ENCODE measurements at places on chromosomes 7 and 10. TPM values are rescaled to one million over a fixed set of nuclear protein-coding genes. Genes with fewer than 3 reads are reported as not detected.

GRCh38 chr10:14541379-14541778 lies 210.7 kb upstream of the FRMD4A start:
- no peak for DNase-seq

GRCh38 chr10:116810120-116810500 lies 39.2 kb upstream of the ENO4 start:
- no peak for DNase-seq

DNA sequence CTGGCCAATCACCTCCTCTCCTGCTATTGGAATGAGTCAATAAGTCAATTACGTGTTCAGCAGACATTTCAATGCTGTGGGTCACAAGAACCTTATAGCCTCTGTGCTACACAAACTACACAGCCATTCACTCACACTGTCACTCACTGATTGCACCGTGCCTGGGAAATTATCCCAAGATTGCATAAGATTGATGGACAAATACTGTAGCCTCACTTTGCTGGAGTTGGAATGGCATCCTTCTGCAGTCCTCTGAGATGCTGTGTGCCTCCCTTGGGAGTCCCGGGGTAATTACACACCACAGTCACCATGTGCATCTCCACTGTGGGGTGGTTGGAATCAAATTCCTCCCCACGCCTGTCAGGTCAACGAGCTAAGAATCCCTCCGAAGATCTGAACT lies 358.7 kb upstream of the MGMT start:
- DNase-seq = no peak

DNA sequence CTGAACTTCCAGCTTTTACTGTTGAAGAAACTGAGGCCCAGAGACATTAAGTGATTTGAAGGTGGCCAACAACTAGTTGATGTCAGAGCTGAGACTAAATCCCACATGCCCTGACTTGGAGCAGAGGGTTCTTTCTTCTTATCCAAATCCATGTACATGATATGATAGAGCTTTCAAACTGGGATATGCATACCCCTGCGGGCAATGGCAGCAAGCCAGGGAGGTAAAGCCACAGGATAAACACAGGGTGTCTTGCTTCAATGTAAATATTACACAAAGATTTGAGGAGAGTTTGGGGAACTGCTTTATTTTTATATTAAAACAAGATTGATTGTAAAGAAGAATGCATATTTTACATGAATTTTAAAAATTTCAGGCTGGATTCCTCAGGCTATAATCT lies 2.3 kb upstream of the LRRC72 start:
- DNase-seq = no peak

FOXL3 gene
- not detected for total RNA-seq

DNA sequence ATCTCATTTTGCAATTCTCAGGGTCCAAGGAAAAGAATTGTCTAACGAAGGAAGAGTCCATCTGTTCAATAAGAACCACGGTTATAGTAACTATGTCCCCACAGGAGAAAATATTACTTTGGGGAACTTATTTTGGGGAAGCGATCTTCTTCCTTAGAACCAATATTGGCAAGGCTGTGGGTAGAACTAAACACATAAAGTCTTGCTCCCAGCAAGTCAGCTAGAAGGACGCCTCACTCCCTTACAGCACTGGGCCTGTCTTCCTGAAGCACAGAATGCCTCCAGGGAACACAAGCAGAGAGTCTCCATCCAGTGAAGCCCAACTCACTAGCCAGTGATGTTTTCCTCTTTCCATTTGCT lies 30.2 kb downstream of the C10orf71 start:
- DNase-seq = no peak

DNA sequence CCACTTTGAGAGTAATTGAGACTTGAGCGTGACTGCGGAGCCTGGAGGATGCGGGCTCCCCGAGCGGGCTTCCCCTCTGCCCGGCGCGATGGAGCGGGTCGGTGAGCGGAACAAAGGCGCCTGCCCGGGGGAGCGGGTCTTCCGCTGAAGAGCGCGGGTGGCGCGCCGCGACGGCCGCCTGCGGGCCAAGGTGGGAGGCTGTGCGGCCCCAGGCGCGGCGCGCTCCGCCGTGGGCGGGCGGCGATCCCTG lies at the start of gene GALNT17:
Gene GALNT17 (plus strand): TSS at position 18 of the 250 bp plus-strand sequence.
- no peak for DNase-seq

CUZD1 gene
- total RNA-seq = 1.0 TPM

- DNase-seq = no peak
Observed at GRCh38 chr7:35241884-35242283, 12.0 kb downstream of the TBX20 start.

DNA sequence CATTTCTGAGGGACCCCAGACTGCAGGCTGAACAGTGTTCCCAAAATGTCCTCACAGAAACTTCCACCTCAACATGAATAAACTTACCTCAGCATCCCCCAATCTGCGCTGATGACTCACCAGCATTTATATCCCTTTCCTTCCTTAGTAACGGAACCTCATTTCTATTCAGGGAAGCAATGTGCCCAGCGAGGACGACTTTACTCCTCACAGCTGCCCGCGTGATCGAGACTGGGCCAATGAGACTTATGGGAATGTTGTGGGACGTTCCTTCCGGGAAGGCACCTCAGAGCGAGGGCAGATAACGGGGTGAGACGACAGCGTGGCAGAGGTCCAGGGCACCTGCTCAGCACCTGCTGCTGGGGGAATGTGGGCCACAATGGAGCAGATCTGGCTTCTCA lies 73.1 kb upstream of the CAMK2B start:
- peak; percentile 82 for DNase-seq

OR9A2 gene
- 0.18 TPM for total RNA-seq

PLEKHS1 gene
- total RNA-seq = 0.04 TPM

ICA1 gene
- total RNA-seq = 4.7 TPM

Measured in muscle of leg (tissue), 16 donors.